NCI-H1694 treated with DMSO at 0.1 percent for 48 hours (cell line): ENCODE measurements at places on chromosomes 13 and 19.
A peak's percentile ranks its signal among the peaks of the same experiment; 100 is the strongest.

DNA sequence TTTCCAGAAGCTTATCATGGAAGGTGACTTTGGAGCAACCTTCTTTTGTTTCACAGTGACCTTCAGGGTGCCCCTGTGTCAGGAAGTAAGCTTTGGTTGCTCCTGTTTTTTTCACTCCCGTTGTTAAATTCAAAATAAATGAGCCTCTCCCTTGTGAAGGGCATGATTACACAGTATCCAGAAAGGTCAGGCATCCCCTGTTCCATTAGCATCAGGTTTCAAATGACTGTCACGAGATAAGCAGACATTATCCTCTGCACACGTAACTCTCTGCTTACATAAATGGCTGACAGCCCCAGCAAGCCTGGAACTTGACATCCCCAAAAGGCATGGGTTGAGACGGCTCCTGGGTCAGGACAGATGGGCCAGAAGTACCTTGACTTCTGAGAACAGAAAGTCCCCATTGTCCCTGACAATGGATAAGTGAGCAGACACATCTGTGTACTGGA lies 52.0 kb downstream of the RAB20 start:
- DNase-seq, result no peak

- DNase-seq, result no peak
Measured at GRCh38 chr19:21483589-21484170, 21.7 kb upstream of the ZNF429 start.

- no peak for DNase-seq
Measured at GRCh38 chr13:23202383-23202782, 21.6 kb downstream of the SGCG start.

DNA sequence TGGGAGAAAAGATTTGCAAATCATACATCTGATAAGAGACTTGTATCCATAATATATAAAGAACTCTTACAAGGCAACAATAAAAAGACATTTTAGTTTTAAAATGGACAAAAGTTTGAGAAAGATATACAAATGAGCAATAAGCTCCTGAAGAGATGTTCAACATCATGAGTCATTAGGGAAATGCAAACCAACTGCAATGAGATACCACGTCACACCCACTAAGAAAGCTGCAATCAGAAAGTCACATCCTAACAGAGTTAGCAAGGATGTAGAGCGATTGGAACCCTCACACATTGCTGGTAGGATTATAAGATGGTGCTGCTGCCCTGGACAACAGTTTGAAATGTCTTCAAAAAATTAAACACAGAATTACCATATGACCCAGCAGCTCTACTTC lies 50.3 kb downstream of the GSX1 start:
- no peak for DNase-seq

- no peak for DNase-seq
Measured at GRCh38 chr13:45109102-45109720, 11.1 kb upstream of the GTF2F2 start.

DNA sequence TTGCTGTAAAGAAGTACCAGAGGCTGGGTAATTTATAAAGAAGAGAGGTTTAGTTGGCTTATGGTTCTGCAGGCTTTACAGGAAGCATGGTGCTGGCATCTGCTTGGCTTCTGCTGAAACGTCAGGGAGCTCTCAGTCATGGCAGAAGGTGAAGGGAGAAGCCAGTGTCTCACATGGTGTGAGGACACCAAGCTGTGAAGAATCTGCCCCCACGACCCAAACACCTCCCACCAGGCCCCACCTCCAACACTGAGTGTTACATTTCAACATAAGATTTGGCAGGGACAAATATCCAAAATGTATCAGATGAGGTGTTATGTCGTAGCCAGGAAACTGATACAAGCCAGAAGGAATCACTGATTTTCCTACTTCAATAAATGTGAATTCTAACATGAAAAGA lies 136.5 kb downstream of the CYSLTR2 start:
- DNase-seq, result no peak

DNA sequence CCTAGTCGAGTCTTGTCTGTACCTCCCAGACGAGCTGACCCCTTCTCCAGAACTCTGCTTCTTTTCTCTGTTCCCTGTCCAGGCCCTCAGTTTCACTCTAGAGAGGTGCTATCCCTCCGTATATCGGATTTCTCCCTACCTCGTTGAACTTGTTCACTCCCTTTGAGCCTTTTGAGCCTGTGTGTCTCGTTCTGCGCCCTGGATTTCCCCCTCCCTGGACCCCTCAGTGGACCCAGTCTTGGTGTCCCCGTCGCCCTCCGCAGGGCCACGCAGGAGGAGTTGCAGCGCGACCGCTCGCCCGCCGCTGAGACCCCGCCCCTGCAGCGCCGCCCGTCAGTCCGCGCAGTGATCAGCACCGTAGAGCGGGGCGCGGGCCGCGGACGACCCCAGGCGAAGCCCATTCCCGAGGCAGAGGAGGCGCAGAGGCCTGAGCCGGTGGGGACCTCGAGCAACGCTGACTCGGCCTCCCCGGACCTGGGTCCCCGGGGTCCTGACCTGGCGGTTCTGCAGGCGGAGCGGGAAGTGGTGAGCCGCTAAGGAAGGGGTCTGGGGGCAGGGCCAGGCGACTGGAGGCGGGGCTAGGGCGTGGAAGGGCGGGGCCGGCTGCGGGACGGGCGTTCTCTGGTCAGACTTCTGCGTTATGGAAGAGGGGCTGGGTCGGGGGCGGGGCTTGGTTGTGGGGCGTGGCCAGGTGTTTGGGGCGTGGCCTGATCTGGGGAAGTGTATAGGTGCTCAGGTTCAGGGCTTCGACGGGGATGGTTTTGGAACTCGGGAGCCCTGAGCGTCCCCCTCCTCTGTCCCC lies 5.5 kb downstream of the EPS8L1 start:
- peak; percentile 42 for DNase-seq

- peak; percentile 21 for DNase-seq
Measured at GRCh38 chr13:42484386-42484785, 89.6 kb upstream of the TNFSF11 start.

DNA sequence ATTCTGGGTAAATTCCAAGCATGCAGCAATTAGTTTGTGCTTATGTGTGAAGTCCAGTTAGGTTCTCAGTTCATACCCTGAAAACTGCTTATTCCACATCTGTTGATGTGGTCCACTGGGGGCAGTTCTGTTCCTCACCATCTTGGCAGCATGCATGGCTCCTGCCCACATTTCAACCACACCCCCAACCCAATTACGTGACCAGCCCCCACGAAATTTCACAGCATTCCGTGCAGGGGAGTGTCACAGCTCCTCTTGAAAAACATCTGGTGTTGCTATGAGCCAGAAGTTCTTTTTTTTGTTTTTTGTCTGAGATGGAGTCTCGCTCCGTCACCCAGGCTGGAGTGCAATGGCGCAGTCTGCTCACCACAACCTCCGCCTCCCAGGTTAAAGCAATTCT lies 9.1 kb upstream of the ERVK3-1 start:
- no peak for DNase-seq
